Activated CD4-positive, alpha-beta T cell treated with anti-CD3 and anti-CD28 coated beads, Interleukin-2, Interleukin-4, amounts not matched to agents 100 ng/mL and 50 ng/mL, durations not matched to agents 16 hours and 8 hours (primary cell): ENCODE measurements at places on chromosomes 5 and 9.
A peak's percentile ranks its signal among the peaks of the same experiment; 100 is the strongest.

- DNase-seq: no peak
These were observed 30.6 kb downstream of the ANKRD55 start for GRCh38 chr5:56202483-56202882.

- no peak for DNase-seq
These were observed 165.6 kb upstream of the IRX2 start for GRCh38 chr5:2917093-2917492.

DNA sequence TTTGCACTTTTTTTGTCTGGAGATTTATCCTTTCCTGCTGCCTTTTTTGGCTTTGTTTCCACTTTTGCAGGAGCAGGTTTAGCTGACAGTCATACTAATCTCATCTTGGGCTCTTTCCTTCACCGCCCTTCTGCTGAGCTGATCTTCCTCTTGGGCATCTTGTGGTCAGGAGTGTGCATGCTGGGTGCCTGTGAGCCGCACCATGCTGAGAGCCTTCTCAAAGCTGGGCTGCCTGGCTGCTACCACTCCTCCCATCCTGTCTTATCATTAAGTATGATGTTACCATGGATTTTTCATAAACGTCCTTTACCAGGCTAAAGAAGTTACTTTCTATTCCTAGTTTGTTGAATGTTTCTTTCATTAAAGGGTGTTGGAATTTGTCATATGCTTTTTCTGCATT is 49.5 kb upstream of the MCCC2 start:
- no peak for DNase-seq

DNA sequence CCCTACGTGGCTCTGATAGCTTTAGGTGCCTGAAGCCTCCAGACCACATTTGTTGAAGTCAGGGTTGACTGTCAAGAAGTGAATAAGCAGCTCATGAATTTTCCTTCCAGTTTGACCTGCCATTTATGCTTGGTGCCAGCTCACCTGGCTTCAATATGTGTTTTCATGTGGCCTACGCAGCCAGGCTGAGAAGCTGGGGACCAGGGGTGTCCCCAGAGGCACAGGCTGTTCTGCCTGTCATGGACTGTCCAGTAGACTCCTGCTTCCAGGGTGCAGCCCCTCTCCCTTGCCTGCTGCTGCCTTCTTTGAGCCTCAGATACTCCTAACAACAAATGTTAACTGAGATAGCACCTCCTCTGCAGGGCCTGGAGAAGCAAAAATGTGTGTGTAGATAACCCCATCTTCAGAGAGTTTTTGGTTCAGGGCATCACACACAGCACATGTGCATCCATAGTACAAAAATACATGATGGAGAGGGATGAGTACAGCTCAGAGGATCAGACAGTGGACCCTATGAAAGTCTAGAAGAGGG is 5.8 kb downstream of the TNFAIP8 start:
- no peak for DNase-seq

DNA sequence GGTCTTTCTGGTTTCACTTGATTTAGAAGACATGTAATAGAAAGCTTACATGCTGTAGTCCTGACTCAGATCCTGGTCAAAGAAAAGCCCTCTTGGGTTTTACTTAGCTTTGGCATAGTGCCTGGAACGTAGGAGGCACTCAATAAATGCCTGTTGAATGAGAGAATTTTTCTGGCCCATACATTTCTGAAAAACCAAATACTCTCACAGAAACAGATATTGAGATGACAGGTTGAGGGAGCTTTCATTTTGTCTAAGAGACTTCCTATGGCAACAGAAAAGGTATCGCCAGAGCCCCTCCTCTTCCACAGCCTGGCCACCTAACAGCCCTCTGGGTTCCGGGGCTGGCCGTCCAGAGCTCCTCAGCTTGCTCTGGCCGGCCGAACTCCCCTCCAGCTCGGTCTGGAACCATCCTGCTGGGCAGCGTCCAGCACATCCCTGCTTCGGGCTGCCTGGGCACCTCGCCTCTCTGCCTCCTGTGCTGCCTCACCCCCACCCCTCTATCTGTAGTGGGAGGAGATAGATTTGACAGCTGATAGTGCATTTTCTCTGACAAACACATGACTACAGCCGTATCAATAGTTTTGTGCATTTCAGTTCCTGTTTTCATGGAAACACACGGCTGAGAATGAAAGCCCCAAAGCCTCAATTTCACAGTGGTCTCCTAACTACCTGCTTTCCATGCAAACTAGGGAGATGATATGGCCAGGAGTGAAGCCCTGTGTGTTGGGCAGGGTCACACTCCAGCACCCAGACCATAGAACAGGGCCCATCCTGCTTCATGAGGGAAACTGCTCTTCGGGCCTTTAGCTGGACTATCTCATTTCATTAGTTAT is 1.1 kb downstream of the IL4 start:
- peak; percentile 61 for DNase-seq

- no peak for DNase-seq
These were observed 1151.6 kb upstream of the CDH6 start for GRCh38 chr5:30041831-30042385.

GRCh38 chr5:174084691-174085154 is 39.2 kb downstream of the NSG2 start:
- no peak for DNase-seq

DNA sequence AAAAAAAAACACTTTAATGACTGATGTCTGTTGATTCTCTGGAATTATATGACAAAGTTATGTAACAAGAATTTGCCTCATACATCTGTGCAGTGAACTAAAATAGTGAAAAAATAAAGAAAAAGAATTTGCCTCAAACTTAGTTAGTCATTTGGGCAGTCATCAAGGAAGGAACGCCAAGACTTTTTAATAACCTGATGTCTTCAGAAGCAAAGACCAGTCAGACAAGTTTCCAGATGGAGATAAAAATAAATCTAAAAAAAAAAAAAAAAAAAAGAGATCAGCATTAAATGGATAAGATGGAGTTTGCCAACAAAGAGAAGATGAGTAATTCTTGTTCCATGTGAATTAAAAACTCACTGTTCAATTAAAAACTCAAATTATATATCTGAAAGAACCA is 52.3 kb upstream of the JMY start:
- no peak for DNase-seq

- no peak for DNase-seq
These were observed 180.4 kb downstream of the PRR16 start for GRCh38 chr5:120644516-120644915.

DNA sequence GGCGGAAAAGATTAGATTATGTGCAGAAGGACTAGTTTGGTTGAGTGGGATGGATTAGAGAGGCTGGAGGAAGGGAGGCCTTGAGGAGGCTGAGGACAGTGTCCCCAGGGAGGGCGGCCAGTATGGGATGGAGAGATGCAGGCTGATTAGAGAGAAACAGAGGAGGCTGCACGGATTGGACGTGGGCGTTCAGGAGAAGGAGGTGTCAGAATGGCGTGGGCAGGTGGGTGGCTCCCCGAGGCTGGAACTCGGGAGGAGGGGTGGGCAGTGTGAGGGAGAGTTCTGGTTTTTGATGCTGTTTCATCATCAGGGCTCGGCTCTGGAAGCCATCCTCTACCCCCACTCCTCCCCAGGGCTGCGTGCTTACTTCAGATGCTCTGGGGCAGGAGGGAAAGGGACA is 13.0 kb downstream of the CDHR2 start:
- DNase-seq: no peak

- no peak for DNase-seq
These were observed 1.8 kb downstream of the DPP7 start for GRCh38 chr9:137112564-137113384.

GRCh38 chr5:53714667-53715010 is 154.2 kb downstream of the NDUFS4 start:
- no peak for DNase-seq

DNA sequence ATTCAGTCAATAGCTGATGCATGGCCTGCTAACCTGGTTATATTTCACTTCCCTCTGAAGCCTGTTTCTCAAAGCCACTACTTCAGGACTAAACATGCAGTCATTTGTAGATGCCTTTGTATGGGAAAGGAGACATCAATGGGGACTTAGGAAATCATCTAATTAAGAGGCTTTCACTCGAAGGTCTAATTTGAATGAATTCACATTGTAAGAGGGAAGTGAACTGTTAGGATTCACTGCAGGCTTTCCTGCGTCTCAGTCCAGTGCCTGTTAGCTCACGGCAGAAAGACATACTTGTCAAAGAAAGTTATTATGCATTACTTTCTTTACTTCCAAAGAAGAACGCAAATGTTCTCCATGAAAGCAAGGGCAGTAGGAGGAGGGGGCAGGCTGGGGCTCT is 50.6 kb upstream of the CDK20 start:
- no peak for DNase-seq

DNA sequence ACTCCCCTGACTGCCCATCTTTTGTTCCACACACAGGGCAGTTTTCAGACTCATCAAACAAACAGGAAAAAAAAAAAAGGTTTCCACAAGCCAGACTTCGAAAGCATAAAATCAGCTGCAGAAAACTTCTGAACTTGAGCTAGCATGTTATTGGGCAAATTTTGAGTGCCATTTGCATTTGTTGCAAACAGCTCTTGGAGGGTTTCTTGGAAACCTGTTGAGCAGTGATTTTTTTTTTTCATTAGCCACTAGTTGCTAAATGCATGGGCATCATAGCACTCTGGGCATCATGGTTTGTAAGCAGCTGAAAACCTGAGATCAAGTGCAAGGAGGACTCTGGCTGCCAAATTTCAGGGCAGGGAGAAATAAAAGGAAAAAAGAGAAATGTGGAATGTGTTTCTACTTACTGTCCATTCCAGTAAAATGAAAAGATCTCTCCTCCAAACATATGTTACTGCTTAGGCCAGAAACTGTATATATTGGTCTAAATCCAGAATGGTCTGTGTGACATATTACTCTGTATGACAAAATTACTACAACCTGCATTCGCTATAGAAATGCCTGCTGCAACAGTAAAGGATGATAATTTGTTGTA is 85.2 kb upstream of the SMIM23 start:
- DNase-seq: no peak

DNA sequence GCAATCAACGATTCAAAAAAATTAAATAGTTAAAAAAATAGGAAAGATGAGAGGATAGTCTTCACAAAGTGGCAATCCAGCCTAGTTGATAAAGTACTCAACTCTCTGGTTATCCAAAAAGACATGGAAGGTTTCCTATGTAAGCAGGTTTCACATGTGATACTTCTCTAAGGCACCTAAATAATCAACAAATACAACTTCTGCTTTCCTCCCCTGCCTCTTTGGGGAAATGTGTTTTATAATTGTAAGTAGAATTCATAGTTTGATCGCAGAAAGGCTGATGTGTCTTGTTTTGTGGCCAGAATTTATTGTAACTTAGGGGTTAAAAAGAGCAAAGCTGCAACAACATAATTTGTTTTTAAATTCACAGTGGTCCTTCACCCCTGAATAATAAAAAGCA is 855.5 kb upstream of the DMAC1 start:
- no peak for DNase-seq

- DNase-seq: no peak
These were observed 41.0 kb upstream of the SLC12A7 start for GRCh38 chr5:1152771-1153282.

DNA sequence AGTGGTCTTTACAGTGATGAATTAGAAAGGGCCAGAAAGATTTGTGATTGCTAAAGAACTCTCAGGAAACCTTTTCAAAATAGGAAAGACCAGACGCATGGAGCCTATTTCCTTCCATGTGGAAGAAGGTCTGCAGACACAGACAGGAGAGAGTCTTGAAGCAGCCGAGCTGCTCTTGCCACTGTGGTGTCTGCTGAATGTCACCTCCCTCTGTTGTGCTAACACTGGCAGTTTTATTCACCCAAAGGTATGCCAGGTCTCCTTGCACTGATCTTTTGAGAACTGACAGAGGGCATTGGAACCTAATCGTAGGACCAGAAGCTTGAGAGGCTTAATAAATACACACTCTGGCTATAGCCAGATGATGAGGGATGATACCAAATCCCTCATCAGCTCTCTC is 108.7 kb downstream of the SREK1 start:
- DNase-seq: no peak

DNA sequence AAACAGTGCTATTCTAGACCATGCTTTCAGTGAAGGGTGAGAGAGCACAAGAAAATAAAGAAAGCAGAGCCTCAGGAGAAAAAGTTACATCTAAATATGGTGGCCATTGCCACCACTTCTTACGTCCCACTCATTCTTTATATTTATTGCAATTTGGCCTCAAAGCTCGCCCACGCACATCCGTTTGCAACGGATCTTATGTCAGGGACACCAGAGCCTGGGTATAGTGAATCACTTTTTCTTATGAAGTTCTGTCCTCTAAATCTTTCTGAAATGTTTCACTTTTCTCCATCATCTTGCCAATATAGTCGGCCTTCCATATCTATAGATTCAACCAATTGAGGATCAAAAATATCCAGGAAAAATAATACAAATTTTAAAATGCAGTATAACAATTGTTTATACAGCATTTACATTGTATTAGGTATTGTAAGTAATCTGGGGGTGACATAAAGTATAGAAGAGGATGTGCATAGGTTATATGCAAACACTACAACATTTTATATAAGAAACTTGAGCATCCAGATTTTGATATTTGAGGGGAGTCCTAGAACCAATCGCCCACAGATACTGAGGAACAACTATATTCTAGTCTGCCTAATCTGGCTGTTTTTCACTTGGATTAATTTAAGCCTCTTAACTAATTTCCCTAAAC is 35.2 kb downstream of the GOLPH3 start:
- DNase-seq: peak; percentile 66

DNA sequence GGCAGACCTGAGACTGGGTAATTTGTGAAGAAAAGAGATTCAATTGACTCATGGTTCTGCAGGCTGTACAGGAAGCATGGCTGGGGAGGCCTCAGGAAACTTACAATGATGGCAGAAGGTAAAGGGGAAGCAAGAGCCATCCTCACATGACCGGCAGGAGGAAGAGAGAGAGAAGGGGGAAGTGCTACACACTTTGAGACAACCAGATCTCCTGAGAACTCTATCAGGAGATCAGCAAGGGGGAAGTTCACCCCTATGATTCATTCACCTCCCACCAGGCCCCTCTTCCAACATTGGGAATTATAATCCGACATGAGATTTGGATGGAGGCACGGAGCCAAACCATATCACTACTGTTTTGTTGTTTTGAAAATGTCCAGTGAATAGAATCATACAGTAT is 110.2 kb downstream of the DAPK1 start:
- no peak for DNase-seq

- no peak for DNase-seq
These were observed 294.7 kb downstream of the CHSY3 start for GRCh38 chr5:130198927-130199326.

- peak; percentile 37 for DNase-seq
These were observed at the start of gene CDKN2A for GRCh38 chr9:21993893-21994555. Gene CDKN2A, minus strand, starts transcription at chr9:21994392.

DNA sequence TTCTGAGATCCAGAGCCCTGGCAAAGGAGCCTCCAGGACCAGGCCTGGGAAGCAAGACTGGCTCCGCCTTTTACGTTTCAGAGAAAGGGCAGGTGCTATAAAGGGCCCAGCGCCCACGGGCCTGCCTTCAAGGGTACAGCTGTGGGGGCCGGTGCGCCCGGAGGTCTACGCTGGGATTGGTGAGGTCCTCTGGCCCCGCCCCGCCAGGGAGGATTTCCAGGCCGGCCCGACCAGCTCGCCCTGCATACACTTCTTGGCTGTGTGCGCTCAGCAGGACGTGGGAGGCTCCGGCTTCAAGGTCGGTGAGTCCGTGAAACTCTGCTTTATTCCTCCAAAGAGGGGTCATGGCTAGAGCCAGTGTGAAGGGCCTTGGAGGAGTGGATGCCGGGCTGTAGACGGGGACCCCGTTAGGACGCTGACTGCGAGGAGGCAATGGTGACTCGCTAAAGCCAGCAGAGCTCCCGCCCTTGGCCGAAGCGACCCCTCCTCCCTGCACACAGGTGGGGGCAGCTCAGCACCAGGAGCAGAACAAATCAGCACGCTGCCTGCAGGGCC is at the start of gene CKMT2:
Gene CKMT2, plus strand, starts transcription at position 243 of the 555 bp plus-strand sequence. CDS start 17,811 bp downstream, outside the sequence.
- DNase-seq: no peak
